T1000 (cell line): ENCODE measurements at places on chromosomes 13 and 19.

- DNase-seq, result no peak
These were observed 406.2 kb downstream of the SUCLA2 start for GRCh38 chr13:47594833-47595232.

GRCh38 chr19:28726533-28727479 is 486.1 kb downstream of the UQCRFS1 start:
- DNase-seq, result no peak

DNA sequence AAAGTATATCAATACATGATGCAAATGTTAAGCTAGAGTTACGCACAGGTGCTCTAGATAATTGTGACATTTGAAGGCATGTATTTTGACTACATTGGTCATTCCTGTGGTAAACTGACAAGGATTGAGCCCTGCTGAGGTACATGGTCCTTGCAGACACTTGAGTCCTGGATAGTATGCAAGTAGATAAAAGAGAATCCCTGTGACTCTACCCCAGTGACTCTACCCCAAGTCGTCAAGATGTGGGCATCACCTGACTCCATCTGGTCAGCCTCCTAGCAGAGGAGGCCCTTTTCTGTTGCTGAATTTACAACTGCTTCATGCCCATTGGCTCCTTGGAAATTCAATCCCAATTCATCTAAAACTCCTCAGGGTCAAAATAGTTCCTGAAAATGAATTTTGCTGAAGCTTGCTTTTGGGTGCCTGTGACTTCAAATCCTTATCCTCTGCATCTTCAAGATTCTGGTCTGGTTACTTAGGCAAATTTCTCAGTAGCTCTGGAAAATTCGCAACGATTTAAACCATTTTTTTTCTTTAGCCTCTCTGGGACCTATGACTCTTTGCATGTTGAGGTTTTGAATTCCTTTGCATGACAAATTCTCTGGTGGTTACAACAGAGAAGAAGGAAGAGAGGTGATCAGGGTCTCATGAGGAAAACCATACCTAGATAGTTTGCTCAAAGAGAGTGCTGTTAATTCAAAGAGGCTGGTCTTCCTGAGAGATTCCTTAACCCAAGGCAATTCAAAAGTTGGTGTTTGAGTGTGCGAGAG is 422.1 kb downstream of the FGF9 start:
- no peak for DNase-seq

DNA sequence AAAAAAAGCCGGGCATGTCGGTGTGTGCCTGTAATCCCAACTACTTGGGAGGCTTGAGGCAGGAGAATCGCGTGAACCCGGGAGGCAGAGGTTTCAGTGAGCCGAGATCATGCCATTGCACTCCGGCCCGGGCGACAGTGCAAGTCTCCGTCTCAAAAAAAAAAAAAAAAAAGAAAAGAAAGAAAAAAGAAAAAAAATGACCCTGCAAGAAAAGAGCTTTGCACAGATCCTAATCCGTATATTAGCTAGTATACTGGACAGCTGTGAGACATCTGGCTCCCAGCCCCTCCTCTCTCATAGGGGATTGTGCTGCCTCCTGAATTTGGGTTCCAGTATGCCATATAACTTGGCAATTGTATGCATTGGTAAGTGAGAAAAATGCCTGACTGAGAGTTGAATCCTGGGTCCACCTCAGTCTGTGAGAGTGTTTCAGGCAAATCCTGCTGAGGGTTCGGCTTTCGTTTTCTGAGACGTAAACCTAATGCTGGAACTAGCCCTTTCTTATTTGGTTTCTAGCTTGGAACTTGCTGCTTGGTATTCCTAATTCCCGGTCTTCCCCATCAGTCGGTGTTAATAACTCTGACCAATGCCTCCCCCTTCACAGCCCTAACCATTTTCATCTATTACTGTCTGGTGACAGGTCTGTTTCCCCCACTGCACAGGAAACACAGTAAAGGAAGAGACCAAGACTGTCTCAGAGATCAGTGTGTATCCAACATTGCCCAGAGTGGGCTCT is 1.3 kb upstream of the AKT2 start:
- DNase-seq, result no peak

GRCh38 chr13:68970532-68970931 is 1137.1 kb upstream of the ATXN8OS start:
- no peak for DNase-seq

DNA sequence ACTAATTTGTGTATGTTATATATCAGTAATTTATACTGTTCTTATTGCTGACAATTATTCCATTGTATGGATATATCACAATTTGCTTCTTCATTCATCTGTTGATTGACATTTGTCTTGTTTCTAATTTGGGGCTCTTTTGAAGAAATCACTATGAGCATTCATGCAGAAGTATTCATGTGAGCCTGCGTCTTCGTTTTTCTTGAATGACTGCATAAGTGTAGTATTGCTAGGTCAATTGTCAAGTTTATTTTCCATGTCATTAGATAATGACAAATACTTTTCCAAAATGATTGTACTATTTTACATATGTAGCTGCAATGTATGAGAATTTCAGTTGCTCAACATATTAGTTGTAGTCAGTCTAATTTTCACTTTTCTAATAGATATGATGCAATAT is 1796.9 kb downstream of the SLITRK5 start:
- no peak for DNase-seq

GRCh38 chr19:40974633-40975037 is 16.4 kb upstream of the CYP2B6 start:
- no peak for DNase-seq

DNA sequence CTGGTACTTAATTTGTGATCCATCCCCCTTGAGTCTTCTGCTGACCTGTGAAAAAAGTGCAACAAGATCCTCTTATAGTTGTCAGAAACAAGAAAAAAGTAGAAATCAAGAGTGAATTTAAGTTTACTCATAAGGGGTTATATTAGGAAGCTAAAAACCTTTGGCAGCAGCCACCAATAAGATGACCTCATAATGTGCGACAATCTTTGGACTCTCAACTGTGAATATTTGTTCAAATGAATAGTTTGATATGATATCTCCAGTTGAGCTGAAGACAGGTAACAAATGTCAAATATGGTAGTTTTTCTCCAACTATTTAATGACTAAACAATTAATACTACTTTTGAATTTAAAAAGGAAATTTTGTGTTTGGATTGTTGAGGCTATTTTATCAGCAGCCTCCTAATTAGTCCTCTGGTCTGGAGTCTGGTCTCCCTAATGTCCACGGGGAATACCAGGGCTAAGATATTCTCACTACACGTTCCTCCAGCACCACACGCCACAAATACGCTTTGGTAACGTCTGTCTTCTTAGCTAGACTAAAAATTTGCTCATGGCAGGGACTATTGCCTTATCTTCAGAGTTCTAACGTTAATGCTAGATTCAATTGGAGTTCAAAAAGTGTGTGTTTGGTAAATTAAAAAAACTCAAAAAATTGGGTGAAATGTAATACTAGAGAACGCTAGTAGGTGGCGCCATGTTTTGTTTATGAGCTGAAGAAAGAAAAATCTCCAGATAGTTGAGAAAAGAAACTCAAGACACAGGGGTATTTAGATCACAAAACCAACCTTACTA is 51.0 kb upstream of the PDX1 start:
- DNase-seq, result no peak

GRCh38 chr19:5697022-5697889 is 7.2 kb downstream of the RPL36 start:
- no peak for DNase-seq

- no peak for DNase-seq
These were observed 396.6 kb upstream of the PCDH20 start for GRCh38 chr13:61812286-61812685.

DNA sequence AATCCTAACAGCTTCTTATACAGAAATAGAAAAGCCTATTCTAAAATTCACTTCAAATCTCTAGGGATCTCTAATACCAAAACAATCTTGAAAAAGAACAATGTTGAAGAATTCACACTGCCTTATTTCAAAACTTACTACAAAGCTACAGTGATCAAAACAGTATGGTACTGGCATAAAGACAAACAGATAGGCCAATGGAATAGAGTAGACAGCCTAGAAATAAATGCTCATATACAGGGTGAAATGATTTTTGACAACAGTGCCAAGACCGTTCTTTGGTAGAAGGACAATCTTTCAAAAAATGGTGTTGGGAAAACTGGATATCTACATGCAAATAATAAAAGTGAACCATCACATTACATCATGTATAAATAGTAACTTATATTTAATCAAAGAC is 11.8 kb upstream of the ZNF563 start:
- no peak for DNase-seq

DNA sequence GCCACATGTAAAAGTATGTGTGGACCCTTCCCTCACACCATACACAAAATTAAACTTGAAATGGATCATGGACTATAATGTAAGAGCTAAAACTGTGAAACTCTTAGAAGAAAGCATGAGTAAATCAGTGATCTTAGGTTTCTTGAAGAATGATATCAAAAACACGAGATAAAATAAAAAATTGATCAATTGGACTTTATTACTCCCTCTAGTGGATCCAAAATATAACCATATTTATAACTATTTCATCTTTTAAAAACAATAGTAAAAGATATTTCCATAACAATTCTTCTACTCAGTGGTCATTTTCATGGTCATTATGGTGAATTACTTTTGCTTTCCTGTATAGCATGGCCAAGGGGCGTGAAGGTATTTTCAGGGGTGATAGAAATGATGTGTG is 174.6 kb upstream of the LSM14A start:
- DNase-seq, result no peak
